ENCODE measurements at places on chromosomes 3 and 15. TPM values are rescaled to one million over a fixed set of nuclear protein-coding genes. Genes with fewer than 3 reads are reported as not detected.

Gene HCN4
- not detected for total RNA-seq

Gene ZNF660
- 0.06 TPM for total RNA-seq

Gene ZNF774
- 0.81 TPM for total RNA-seq

Gene MOBP
- not detected for total RNA-seq

Gene COL7A1
- total RNA-seq = 1.9 TPM

Gene CTDSPL
- total RNA-seq = 0.61 TPM

DNA sequence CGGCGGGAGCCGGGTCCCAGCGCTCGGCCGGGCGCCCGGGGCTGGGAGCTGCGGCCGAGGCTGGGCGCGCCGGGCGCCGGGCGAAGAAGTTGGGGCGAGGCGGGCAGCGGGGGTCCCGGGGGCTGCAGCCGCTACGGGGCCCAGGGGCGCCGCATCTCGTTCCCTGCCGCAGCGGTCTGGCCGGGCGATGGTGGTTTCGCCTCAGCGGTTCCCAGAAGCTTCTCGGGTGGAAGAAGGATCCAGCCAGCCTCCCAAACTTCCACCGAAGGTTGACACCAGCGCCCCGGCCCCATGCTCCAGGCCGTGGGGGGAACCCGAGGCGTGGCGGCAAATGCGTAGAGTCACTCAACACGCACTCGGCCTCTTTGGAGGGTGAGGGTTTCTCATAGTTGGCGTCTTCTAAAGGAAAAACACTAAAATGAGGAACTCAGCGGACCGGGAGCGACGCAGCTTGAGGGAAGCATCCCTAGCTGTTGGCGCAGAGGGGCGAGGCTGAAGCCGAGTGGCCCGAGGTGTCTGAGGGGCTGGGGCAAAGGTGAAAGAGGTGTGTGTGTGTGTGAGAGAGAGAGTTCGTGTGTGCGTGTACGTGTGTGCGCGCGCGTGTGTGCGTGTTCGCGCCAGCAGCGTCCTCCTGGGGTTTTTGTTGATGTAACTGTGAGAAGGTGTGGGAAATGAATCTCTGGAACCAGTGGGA is 940 bp downstream of the BOC start:
- H3K4me3 ChIP-seq = no peak overlapping the region
- peaks cover 4% of the 10 kb centered on the region for H3K4me1 ChIP-seq
- no peaks in the 10 kb centered on the region for H3K36me3 ChIP-seq
- no peak for DNase-seq
- no peaks in the 10 kb centered on the region for H3K27me3 ChIP-seq
- H3K27ac ChIP-seq = no peak overlapping the region

GRCh38 chr3:49171775-49172500 is 540 bp downstream of the KLHDC8B start:
- H3K4me3 ChIP-seq = peak overlapping the region; percentile 57
- no peaks in the 10 kb centered on the region for H3K27me3 ChIP-seq
- DNase-seq = no peak
- peak overlapping the region; percentile 32 for H3K27ac ChIP-seq
- H3K36me3 ChIP-seq = no peaks in the 10 kb centered on the region
- H3K4me1 ChIP-seq = peaks cover 14% of the 10 kb centered on the region

- no peaks in the 10 kb centered on the region for H3K36me3 ChIP-seq
- H3K4me1 ChIP-seq = peaks cover 19% of the 10 kb centered on the region
- H3K27ac ChIP-seq = no peak overlapping the region
- no peak for DNase-seq
- H3K4me3 ChIP-seq = no peak overlapping the region
These were observed 63.9 kb upstream of the RGMA start for GRCh38 chr15:93152951-93153350.

GRCh38 chr15:71804226-71804625 is 6.1 kb upstream of the NR2E3 start:
- no peaks in the 10 kb centered on the region for H3K4me1 ChIP-seq
- no peaks in the 10 kb centered on the region for H3K36me3 ChIP-seq
- no peak overlapping the region for H3K27ac ChIP-seq

DNA sequence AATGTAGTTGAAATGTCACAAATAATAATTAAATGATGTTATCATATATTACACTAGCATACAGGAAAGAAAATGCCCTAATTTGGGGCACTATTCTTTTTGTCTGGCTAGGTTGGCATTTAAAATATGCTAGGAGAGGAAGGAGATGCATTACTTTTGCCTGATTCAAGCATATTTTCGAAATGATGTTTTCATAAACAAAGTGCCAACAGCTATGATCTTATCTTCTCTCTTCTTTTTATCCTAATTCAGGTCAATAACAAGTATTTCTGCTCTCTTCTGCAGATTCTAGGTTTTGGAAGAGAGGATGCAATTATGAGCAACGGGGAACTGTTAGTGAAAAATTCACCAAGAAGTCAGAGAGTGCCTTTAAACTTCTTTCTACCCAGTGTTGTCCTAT is 55.8 kb upstream of the NR2F2 start:
- no peaks in the 10 kb centered on the region for H3K27me3 ChIP-seq
- no peaks in the 10 kb centered on the region for H3K4me1 ChIP-seq
- no peak overlapping the region for H3K27ac ChIP-seq
- H3K4me3 ChIP-seq = no peak overlapping the region
- no peak for DNase-seq

DNA sequence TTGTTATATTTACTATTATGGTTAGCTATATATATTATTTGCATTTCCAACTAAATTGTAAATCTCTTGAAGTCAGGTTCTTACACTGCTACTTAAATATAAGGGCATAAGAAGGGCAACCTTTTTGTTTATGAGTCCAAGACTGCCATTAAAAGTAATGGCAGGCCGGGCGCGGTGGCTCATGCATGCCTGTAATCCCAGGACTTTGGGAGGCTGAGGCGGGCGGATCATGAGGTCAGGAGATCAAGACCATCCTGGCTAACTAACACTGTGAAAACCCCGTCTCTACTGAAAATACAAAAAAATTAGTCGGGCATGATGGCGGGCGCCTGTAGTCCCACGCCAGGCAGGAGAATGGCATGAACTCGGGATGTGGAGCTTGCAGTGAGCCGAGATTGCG is 2.9 kb upstream of the P2RY1 start:
- peaks cover 3% of the 10 kb centered on the region for H3K4me1 ChIP-seq
- H3K4me3 ChIP-seq = no peak overlapping the region
- no peak overlapping the region for H3K27ac ChIP-seq
- no peak for DNase-seq

- no peaks in the 10 kb centered on the region for H3K36me3 ChIP-seq
- peak overlapping the region; percentile 71 for H3K27ac ChIP-seq
- H3K4me1 ChIP-seq = peaks cover 41% of the 10 kb centered on the region
- peak overlapping the region; percentile 87 for H3K4me3 ChIP-seq
- H3K27me3 ChIP-seq = no peaks in the 10 kb centered on the region
- no peak for DNase-seq
These were observed 1.7 kb downstream of the ITPR1 start for GRCh38 chr3:4494895-4495264.

GRCh38 chr3:37904601-37905000 is 42.9 kb downstream of the CTDSPL start:
- H3K4me1 ChIP-seq = peaks cover 19% of the 10 kb centered on the region
- DNase-seq = no peak
- no peak overlapping the region for H3K27ac ChIP-seq
- H3K4me3 ChIP-seq = no peak overlapping the region
- no peaks in the 10 kb centered on the region for H3K36me3 ChIP-seq

GRCh38 chr3:5634411-5634810 is 446.9 kb downstream of the EDEM1 start:
- no peak for DNase-seq
- no peaks in the 10 kb centered on the region for H3K27me3 ChIP-seq
- H3K4me3 ChIP-seq = no peak overlapping the region
- no peaks in the 10 kb centered on the region for H3K4me1 ChIP-seq

GRCh38 chr3:27097182-27097581 is 272.0 kb downstream of the NEK10 start:
- DNase-seq = no peak
- no peak overlapping the region for H3K27ac ChIP-seq
- no peaks in the 10 kb centered on the region for H3K27me3 ChIP-seq
- H3K36me3 ChIP-seq = no peaks in the 10 kb centered on the region
- no peak overlapping the region for H3K4me3 ChIP-seq

DNA sequence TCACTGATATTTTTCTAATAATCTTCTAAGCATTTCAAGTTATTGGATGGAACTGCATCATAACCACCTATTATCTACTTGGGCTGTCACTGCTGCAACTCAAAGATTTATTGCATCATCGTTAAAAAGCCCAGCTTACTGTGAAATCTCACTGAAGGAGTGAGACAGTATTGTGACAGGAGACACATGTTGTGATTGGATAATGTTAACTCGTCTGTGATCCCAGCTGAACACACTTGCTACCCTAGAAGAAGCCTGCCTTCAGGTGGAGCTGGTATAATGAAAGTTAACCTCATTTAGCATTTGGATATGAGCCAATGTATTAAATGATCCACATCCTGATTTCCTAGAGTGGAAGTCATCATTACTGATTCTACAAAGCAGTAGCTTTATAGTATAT is 138.1 kb downstream of the MAP2K5 start:
- no peaks in the 10 kb centered on the region for H3K36me3 ChIP-seq
- H3K4me3 ChIP-seq = no peak overlapping the region
- no peak for DNase-seq
- no peak overlapping the region for H3K27ac ChIP-seq
- H3K27me3 ChIP-seq = no peaks in the 10 kb centered on the region
- no peaks in the 10 kb centered on the region for H3K4me1 ChIP-seq

GRCh38 chr3:169285057-169286033 is 378.2 kb downstream of the MECOM start:
- no peak overlapping the region for H3K4me3 ChIP-seq
- no peak overlapping the region for H3K27ac ChIP-seq
- no peaks in the 10 kb centered on the region for H3K36me3 ChIP-seq
- H3K27me3 ChIP-seq = no peaks in the 10 kb centered on the region
- H3K4me1 ChIP-seq = no peaks in the 10 kb centered on the region

- peaks cover 7% of the 10 kb centered on the region for H3K36me3 ChIP-seq
- H3K4me3 ChIP-seq = peak overlapping the region; percentile 30
- no peak for DNase-seq
- H3K27ac ChIP-seq = peak overlapping the region; percentile 52
- peaks cover 82% of the 10 kb centered on the region for H3K4me1 ChIP-seq
These were observed 42.8 kb downstream of the ZNF609 start for GRCh38 chr15:64503197-64503596.

DNA sequence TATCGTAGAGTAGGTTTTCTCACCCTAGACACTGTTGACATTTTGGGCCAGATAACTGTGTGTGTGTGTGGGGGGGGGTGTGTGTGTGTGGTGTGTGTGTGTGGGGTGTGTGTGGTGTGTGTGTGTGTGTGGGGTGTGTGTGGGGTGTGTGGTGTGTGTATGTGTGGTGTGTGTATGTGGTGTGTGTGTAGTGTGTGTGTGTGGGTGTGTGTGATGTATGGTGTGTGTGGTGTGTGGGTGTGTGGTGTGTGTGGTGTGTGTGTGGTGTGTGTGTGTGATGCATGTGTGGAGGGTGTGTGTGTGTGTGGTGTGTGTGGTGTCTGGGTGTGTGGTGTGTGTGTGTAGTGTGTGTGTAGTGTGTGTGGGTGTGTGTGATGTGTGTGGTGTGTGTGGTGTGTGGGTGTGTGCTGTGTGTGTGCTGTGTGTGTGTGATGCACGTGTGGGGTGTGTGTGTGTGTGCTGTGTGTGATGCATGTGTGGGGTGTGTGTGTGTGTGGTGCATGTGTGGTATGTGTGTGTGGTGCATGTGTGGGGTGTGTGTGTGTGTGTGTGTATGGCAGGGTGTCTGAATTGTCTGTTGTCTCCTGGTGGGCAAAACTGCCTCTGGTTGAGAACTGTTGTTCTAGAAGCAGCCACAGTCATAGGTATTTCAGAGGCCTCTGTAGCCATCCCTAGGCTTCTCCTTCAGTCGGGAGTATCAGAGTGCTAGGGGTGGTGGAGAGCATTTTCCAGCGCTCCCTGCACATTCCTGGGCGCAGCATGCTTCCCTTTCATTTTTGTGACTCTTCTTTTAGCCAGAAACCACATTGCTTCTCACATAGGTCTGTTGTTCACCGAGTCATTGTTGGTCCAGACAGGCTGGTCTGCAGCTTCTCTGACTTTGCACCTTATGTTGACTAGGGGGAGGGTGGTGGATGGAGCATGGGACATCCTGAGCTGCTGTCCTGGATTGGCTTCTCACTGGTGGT is 84.4 kb downstream of the THSD4 start:
- H3K27me3 ChIP-seq = no peaks in the 10 kb centered on the region
- H3K27ac ChIP-seq = no peak overlapping the region
- no peaks in the 10 kb centered on the region for H3K4me1 ChIP-seq
- DNase-seq = no peak
- H3K36me3 ChIP-seq = no peaks in the 10 kb centered on the region

- H3K27me3 ChIP-seq = no peaks in the 10 kb centered on the region
- H3K4me3 ChIP-seq = no peak overlapping the region
- no peak overlapping the region for H3K27ac ChIP-seq
- DNase-seq = no peak
- H3K36me3 ChIP-seq = no peaks in the 10 kb centered on the region
- no peaks in the 10 kb centered on the region for H3K4me1 ChIP-seq
These were observed 99.4 kb downstream of the ADAMTS9 start for GRCh38 chr3:64588380-64588779.

- no peak overlapping the region for H3K27ac ChIP-seq
- H3K27me3 ChIP-seq = no peaks in the 10 kb centered on the region
- no peak for DNase-seq
- H3K4me1 ChIP-seq = no peaks in the 10 kb centered on the region
These were observed 174.7 kb downstream of the IGF1R start for GRCh38 chr15:98823012-98823458.

DNA sequence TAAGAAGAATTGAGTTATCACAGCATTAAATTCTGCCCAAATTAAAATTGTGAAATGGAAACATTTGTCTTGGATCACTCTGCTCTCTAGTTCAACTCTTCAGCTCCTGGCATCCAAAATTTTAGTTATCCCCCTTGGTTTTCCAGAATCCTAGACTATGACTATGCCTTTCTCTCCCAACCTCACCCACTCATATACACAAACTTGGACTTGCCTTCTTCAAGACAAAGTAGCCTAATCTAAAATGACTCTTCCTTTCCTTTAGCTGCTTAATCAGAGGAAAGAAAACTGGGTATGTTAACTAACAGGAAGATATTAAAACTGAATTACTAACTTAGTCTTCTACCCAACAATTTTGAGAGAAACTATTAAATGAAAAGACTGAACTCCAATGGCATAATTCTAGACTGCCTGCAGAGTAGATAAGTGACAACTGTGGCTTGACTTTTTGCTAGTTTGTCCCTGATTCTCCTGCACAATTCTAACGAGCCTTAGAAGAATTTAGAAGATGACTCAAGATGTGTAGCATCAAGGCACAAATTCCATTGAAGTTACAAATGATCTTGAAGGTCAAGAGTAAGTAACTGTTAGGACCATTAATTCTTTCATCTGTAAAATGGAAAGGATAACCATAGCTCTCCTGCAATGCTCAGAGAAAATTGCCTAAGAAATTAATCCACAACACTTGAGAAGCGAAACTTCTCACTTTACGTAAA is 5.2 kb upstream of the GOLIM4 start:
- H3K4me1 ChIP-seq = peaks cover 4% of the 10 kb centered on the region
- no peak overlapping the region for H3K27ac ChIP-seq
- DNase-seq = no peak
- no peaks in the 10 kb centered on the region for H3K36me3 ChIP-seq
- H3K4me3 ChIP-seq = no peak overlapping the region
- H3K27me3 ChIP-seq = no peaks in the 10 kb centered on the region

- peaks cover 4% of the 10 kb centered on the region for H3K36me3 ChIP-seq
- peak; percentile 55 for DNase-seq
- no peaks in the 10 kb centered on the region for H3K27me3 ChIP-seq
- H3K4me1 ChIP-seq = no peaks in the 10 kb centered on the region
- no peak overlapping the region for H3K27ac ChIP-seq
These were observed 20.4 kb downstream of the FAH start for GRCh38 chr15:80173022-80173759.

- H3K4me3 ChIP-seq = no peak overlapping the region
- no peaks in the 10 kb centered on the region for H3K4me1 ChIP-seq
- no peaks in the 10 kb centered on the region for H3K36me3 ChIP-seq
- DNase-seq = no peak
These were observed 321.3 kb upstream of the GOLIM4 start for GRCh38 chr3:168417016-168417415.

Data from CD4-positive, alpha-beta memory T cell (primary cell).